ENCODE measurements at places on chromosomes 13 and 19. TPM values are rescaled to one million over a fixed set of nuclear protein-coding genes. Genes with fewer than 3 reads are reported as not detected.

ZNF253 gene
- polyA plus RNA-seq = 37.6 TPM

GRCh38 chr19:11881151-11881800 lies 6.3 kb upstream of the ZNF69 start:
- DNase-seq = peak; percentile 77

- DNase-seq = no peak
Measured at GRCh38 chr19:44204772-44205171, 7.6 kb upstream of the ZNF227 start.

CLEC11A gene
- polyA plus RNA-seq = 22.3 TPM

- no peak for DNase-seq
Measured at GRCh38 chr13:32905063-32905863, 111.0 kb upstream of the KL start.
